Hematopoietic multipotent progenitor cell treated with erythropoietin and hydrocortisone succinate and interleukin-3 and kit ligand, for 4 days (in vitro differentiated cells): ENCODE measurements at places on chromosomes 6 and 20.

DNA sequence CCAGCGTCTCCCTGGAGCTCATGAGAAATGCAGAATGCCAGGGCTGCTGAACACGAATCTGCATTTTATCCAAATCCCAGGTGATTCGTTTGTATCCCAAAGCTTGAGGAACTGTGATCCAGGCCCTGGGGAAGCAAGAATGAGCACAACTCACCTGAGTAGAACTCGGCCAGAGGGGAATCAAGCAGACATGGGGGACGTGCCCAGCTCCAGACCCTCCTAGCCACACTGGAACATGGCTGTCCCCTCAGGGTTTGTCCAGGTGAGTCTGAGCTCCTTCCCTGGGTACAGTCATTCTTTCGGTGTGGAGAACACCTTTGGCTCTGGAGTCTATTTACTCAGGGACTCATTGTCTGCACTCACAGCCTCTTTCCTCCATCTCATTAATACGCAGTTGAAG lies 13.3 kb downstream of the NKX2-2 start:
- DNase-seq, result no peak

DNA sequence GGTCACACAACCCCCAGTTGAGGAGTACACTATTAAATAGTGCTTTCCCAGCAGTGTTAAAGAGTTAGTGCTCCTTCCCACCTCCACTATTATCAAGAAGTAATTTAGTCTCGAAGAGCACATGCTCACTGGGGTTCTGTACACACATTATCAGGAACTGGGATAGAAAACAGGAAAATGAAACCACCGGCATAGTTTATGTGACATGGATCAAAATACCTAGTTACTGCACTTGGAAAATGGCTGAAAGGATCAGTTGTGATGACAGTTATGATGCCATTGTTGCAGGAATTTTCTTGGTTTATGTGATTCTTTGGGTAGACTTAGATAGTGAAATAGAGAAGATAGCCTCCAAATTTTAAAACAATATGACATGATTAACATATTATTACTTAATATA lies 152.9 kb downstream of the AKAP7 start:
- DNase-seq, result no peak

DNA sequence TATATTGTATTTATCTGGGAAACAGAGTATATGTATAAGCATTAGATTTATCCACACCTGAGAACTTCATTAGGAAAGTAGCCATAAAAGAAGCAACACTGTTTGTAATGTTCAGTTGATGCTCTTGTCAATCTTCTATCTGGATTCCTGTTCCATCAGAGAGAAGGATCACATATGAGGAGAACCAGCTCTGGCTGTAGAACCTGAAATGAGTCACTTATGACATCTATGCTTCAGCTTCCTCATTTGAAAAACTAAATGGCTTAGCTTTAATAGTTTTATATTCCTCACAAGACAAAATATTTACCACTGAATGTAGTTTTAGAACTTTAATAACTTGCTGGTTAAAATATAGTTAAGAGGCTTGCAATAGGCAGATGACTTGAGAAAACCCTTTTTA lies 144.7 kb downstream of the TASP1 start:
- DNase-seq, result peak; percentile 9

DNA sequence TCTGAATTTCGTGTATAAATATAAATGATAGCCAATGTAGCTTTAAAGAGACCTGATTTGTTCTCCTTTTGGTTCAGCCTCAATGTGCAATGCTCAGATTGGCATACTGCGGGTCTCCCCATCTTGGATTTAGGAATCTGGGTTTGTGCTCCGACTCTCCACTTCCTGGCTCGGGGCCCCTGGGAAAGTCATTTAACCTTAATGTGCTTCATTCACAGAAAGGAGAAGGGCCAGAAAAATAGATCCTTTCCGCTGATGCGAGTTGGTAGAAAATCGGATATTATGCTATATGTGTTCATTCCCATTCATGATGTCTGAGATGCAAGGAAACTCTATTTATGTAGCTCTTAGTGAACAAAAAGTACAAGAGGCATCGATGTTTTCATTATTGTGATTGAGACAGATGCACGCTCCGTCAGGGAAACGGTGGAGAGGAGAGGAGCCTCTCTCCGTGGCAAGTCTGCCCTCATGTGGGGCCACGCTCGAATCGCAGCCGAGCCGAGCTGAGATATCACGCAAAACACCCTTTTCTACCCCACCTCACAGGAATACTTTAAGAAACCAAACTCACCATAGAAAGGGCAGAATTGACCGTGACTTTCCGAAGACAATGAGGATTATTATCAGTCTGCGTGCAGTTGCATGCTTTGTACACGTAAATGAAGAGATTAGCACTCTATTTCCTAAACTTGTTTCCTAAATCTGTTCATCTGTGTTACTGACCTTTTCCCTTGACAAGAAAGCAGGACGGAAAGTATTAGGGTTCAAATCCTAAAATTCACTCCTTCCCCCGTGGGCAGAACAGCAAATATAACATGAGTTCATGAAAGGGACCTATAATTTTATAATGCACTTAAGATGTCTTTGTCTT lies 136.6 kb downstream of the COL9A1 start:
- DNase-seq, result peak; percentile 67

DNA sequence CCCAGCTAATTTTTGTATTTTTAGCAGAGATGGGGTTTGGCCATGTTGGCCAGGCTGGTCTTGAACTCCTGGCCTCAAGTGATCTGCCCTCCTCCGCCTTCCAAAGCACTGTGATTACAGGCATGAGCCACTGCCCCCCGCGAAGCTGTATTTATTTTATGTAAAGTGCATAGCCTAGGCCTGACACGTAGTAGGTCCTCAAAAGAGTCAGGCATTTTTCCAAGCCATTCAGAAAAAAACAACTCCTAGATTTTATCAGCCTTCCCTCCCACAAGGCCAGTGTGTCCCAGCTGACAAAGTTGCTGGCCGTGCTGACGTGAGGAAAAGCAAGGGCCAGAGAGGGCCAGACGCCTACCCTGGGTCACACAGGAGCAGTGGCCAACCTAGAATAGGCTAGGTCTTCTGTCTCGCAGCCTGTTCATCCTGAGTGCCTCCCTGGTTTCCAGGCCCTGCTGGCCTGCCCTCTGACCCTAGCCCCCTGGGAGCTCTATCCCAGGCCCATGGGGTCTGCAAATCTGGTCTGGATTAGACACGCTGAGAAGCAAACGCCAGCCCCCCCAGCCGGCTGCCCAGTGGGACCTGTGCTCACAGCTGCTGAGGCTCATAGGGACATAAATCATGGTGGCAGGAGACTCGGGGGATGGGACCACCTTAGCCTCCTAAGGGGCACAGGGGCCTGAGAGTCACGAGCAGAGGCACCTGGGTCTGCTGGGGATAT lies 11.8 kb downstream of the TCF15 start:
- DNase-seq, result no peak

DNA sequence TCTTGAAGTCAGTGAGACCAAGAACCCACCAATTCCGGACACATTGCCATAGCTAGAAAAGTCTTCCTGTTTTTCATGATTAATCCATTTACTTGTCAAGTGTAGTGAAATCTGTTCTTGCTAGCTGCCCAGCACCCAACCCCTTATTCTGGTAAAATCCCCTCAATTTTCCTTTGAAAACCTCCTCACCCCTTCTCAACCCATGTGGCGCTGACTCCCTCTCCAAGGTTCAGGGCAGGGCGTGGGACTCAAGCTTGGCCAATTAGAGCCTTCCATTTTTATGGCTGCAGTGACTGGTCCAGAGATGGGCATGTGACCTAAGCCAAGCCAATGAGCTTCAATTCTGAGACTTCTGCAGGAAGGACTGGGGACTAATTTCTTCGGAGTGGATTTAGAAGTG lies 9.8 kb upstream of the ZBP1 start:
- peak; percentile 38 for DNase-seq

- no peak for DNase-seq
These were observed 15.0 kb upstream of the GMPR start for GRCh38 chr6:16223362-16223761.

DNA sequence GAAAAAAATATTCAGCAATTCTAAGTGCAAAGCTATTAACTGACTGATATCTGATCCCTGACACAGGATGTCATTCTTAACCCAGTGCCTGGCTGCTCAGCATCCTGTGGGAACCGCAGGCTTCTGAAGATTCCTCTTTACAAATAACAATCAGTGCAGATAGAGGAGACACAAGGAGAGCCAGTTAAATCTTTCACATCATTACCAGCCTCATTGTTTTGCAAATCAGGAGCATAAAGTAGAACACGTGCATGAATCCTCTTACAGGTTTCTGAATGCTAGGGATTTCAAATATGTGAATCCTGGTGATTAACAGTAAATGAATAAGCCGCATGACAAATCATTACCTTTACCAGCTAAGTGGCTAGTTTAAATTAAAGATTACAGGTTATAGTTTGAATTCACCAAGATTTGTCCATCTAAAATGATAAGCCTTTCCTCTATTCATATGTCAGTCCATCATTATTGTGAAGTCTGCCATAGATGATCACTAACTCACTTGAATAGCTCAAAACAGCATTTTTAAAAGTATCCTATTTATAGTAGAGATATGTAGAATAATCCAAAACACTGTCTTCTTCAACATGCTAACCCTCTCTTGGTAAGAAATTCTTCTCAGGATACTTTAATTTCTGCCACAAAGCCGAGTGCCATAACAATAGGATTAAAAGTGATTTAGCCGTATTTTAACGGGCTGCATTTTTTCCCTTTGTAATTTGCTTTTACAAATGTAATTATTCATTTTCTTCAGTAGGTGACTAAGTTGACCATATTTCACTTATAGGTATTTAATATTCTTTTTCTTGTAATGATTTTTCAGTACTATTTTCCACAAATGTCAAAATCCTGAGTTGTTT lies 367.3 kb upstream of the EPHA7 start:
- no peak for DNase-seq

- no peak for DNase-seq
These were observed 32.1 kb upstream of the RAB23 start for GRCh38 chr6:57254055-57254717.

DNA sequence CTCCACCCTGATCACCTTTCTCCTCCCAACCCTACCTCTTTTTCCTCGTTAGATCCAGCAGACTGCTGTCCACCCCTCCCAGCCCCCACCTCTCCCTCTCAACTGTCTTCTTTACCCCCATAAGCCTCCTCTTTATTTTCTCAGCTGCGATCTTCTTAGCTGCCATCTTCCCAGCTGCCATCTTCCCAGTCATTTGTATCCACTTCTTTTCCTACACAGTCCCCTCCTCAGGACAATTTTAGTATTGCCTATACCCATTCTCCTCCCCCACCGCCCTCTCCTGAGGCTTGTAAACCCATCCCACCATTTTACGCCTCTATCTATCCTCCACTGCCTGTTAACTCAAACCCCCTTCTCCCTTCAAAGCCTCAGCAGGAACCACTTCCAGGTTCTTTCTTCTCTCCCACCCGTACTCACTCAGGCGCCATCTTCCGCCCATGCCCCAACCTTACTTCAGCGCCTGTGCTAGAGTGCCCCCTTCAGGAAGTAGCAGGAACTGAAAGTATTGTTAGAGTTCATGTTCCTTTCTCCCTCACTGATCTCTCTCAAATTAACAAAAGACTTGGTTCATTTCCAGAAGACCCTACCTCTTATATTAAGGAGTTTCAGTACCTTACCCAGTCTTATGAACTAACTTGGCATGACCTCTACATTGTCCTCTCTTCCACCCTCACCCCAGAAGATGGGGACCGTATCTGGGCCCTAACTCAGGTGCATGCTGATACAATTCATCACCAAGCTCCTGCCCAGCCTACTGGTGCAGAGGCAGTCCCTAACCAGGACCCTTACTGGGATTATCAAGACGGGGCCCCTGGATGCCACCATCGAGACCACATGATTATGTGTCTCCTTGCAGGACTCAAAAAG lies 236.0 kb downstream of the ADGRG6 start:
- peak; percentile 57 for DNase-seq

DNA sequence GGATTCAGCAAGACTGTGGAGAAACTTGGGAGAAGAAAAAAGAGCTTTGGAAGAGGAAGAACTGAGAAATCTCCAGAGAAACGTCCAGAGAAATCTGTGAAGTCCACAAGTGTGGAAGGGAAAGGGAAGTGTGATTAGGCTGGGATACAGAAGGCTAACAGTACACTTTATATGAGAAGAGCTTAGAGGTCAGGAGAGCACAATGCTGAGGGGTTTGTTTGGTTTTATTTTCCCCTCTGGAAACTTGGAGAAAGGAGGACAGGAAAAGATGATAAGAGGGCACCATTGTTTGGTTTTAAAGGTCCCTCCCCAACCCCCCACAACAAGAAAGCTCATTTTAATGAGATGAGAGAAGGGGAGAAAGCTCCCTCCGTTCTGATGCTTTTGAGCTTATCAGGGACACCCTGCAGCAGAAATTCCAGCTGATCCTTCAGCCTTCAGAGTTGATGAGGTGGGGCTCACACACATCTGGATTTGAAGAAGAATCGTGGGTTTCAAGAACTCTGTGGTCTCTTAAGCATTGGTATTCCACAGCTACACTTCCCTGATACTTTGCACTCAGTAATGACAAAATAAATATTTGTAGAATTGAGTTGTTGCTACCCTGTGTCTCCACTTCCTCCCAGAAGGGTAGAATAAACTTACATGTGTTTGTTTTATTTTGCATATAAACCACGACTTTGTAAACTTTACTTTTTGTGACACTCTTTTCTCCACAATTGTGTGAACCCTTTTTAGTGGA lies 1.9 kb downstream of the NT5E start:
- DNase-seq, result no peak

DNA sequence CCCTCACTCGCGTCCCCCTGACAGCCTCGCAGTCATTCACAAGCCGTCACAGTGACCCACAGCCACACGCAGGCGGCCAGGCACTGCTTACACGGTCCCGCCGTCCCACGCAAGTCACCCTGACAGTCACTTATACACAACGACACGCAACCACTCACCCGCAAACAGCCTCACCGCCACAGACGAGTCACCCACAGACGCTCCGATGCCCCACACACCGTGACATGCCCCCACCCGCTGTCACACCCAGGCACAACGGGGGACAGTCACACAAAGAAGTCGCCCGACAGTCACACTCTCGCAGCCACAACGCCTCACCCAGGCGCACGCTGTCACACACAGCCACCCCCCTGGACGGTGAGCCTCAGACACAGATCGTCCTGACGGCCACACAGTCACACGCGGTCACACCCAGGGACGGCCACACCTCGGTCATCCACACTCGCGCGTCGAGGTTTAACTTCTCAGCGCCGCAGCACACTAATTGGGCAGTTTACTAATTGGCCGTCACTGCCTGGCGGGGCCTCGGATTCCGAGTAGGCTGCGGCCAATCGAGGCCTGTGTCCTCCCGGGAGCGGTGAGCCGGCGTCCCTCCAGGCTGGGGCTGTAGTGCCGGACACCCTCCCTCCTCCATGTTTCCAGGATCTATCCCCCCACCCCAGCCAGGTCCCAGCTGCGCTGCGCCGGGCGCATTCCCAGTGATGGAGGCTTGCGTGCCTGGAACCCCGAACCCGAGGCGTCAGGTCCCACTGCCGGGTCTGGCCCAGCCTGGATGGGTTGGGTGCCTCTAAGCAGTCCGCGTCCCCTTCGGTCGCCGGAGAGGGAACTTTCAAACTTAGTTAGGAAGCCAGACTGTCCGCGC lies 790 bp downstream of the TOX2 start:
- no peak for DNase-seq

DNA sequence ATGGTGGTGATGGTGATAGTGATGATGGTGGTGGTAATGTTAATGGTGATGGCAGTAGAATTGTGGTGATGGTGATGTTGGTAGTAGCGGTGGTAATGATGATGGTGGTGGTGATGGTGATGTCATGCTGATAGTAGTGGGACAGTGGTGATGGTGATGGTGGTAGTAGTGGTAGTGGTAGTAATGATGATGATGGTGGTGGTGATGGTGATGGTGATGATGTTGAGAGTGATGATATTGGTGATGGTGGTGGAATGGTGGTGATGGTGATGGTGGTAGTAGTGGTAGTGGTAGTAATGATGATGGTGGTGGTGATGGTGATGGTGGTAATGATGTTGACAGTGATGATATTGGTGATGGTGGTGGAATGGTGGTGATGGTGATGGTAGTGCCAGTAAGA lies 128.8 kb downstream of the LPA start:
- DNase-seq, result no peak

GRCh38 chr6:21536280-21536766 lies 57.2 kb upstream of the SOX4 start:
- DNase-seq, result no peak
